ENCODE measurements at places on chromosomes 5 and 9.

DNA sequence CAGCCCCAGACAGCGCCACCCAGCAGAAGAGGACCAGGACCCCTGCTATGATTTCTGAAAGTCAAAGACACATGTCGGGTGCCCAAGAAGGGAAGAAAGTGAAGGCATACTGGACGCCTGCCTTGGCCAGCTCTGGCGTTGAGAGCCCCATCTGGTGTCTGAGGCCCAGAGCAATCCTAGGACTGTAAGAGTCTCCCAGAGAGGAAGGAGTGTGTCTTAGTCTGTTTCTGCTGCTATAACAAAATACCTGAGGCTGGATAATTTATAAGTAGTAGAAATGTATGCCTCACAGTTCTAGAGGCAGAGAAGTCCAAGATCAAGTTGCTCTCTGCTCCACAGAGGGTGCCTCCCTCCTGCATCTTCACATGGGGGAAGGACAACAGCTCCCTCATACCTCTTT lies 10.8 kb downstream of the RASGEF1C start:
- DNase-seq, result no peak

DNA sequence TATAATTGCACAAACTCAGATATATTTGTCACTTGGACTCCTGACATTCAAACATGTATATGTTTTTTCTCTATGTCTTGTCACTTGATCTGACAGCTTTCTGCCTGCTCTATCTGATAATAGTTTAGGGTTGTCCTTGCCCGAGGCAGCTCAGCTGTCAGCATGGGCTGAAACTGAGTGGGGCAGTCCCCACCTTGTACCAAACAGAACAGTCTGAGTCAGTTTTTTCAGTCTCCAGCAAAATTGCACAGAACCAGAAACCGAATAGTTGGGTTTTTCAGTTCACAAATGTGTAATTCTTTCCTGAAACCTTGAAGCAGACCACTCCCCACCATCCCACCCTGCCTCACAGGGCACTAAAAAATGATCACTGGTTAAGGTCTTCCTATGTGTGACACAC lies 9.5 kb upstream of the HAND1 start:
- DNase-seq, result no peak

- DNase-seq, result no peak
Measured at GRCh38 chr9:135253305-135254004, 166.0 kb downstream of the OLFM1 start.

GRCh38 chr5:32193591-32193990 lies 19.5 kb upstream of the GOLPH3 start:
- DNase-seq, result no peak

- no peak for DNase-seq
Measured at GRCh38 chr9:8754751-8755150, 955.2 kb upstream of the DMAC1 start.

GRCh38 chr9:5608298-5609225 lies 20.3 kb upstream of the RIC1 start:
- no peak for DNase-seq
